Neural cell (in vitro differentiated cells): ENCODE measurements at places on chromosomes 11 and 22. TPM values are rescaled to one million over a fixed set of nuclear protein-coding genes. Genes with fewer than 3 reads are reported as not detected.

Gene HMBS
- 12.7 and 15.9 TPM in 2 replicates for polyA plus RNA-seq

Gene PATE4
- not detected in 2 replicates for polyA plus RNA-seq

Gene APOA4
- polyA plus RNA-seq: not detected in 2 replicates

Gene KCNQ1OT1
- polyA plus RNA-seq: 0.12 and 0.32 TPM in 2 replicates

Gene KCNJ11
- 8.0 and 10.6 TPM in 2 replicates for polyA plus RNA-seq

Gene DEFB131B
- not detected in 2 replicates for polyA plus RNA-seq

Gene BAIAP2L2
- polyA plus RNA-seq: 1.2 and 2.3 TPM in 2 replicates

Gene GDPD5
- 19.2 and 32.3 TPM in 2 replicates for polyA plus RNA-seq
